SW480 (cell line): ENCODE measurements at places on chromosomes 1 and 21.

DNA sequence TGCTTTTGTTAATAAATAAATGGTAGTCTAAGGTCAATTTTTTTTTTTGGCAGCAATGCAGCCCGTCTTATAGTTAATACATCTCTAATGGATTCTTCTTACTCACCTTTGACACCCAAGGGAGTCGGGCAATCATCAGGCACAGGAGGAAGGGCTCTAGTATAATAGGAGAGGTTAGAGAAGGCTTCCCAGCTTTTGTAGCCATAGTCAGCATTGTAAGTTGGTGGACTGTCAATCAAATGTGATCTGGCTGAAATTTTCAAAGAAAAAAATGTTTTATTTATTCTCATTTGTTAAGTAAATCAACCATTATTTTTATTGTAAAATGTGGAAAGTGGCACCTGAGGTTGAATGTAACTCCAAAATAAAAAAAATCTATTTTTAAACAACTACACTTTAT, 2.1 kb downstream of the PTGS2 start:
- no peak for DNase-seq

- no peak for DNase-seq
Measured at GRCh38 chr1:63618011-63618410, 24.8 kb downstream of the PGM1 start.

GRCh38 chr1:114979278-114979891, 50.2 kb upstream of the TSHB start:
- peak; percentile 40 for DNase-seq

DNA sequence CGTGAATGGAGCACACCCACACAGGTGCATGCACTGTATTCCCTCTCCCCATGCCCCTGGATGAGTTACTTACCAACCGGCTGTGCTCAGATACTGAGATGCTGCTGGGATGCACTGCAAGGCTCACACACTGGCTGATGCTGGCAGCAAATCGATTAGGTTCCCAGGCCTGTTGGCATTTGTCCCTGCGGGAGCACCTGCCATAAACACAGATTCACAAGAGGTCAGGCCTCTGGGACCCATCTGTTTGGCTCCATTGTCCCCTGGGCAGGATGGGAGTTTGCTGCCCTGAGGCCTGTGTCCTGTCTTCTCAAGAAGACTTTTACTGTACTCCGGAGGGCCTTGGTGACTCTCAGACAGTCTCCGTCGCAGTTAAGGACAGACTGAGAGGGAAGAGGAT, 145.4 kb downstream of the PLXNA2 start:
- no peak for DNase-seq

GRCh38 chr1:151135433-151136385, 10.7 kb downstream of the SEMA6C start:
- DNase-seq: no peak

- no peak for DNase-seq
Measured at GRCh38 chr21:37907076-37907475, 9.2 kb downstream of the KCNJ6 start.

- peak; percentile 56 for DNase-seq
Measured at GRCh38 chr1:230824919-230825721, 43.2 kb downstream of the C1orf198 start.

GRCh38 chr1:15412843-15413242, 3.2 kb downstream of the EFHD2 start:
- no peak for DNase-seq

DNA sequence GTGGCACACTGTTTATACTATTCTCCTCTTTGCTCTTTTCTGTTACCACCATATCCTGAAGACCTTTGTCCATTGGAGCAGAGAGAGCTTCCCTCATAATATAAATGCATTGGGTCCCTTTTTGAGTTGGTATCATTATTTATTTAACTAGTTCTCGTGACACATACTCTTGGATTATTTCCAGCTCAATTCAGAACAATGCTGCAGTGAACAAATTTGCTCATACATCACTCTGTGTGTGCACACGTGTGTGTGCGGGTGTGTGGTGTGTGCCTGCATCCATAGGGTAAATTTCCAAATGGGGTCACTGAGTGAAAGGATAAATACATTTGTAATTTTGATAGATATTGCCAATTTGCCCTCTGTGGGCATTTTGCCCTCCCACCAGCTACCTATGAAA, 5.8 kb downstream of the PLA2G2A start:
- no peak for DNase-seq

- DNase-seq: no peak
Measured at GRCh38 chr1:212769459-212770167, 22.0 kb downstream of the NSL1 start.

DNA sequence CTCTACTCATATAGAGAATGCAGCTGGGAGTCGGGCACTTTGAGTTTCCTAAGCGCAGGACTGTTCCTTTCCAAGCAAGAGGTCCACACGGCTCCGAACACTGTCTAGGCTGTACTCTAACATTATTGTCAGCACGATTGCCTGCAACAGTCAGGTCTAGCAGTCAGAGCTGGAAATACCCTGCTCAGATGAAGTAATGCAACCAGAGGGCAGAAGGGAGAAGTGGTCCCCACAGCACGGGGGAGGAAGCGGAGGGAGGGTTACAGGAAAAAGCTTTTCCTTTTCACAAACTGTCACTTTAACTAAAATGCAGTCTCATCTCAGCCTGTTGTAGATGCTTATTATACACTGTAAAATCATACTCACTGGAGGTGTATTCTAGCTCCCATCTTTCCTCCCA, 98.9 kb upstream of the SLC44A3 start:
- no peak for DNase-seq

- DNase-seq: no peak
Measured at GRCh38 chr1:76463278-76463677, 388.7 kb downstream of the ST6GALNAC3 start.

DNA sequence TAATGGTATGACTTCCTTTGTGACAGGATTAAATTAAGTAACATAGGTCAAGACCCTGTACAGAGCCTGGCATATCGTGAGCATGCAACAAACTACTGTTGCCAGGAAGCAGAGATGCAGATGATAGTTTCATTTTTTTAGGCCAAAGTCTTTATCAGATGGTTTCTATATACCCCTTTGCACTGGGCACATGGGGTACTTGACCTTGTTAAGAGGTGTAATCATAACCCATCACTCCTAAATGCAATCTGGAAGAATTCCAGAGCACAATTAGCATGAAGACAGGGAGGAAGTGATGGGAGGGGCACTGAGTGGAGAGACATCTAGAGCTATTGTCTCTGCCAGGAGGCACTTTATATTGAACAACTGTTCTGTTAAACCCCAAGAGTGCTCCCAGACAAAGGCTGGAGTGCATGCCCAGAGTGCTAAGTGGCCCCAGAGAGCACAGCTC, 22.1 kb downstream of the ZBTB17 start:
- DNase-seq: no peak

- no peak for DNase-seq
Measured at GRCh38 chr1:185271921-185272320, 45.1 kb downstream of the IVNS1ABP start.

- DNase-seq: no peak
Measured at GRCh38 chr1:154465621-154466195, 36.3 kb upstream of the TDRD10 start.

DNA sequence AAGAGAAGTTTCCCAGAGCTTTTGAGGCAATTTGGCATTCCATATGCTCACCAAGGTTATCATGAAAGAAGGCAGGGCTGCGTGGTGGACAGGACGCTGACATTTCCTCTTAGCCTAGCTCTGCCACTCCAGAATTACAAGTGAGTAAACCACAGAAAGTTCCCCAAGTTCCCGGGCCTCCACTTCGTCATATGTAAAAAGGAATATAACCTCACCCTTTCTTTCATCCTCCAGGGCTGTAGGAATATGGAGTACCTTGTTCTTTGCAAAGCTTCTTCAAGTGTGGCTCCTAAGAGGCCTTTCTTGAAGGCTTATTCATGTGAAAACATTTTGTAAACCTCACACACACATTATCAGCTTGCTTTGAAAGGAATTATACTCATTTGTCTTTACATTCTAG, 210.2 kb downstream of the GREM2 start:
- DNase-seq: no peak

DNA sequence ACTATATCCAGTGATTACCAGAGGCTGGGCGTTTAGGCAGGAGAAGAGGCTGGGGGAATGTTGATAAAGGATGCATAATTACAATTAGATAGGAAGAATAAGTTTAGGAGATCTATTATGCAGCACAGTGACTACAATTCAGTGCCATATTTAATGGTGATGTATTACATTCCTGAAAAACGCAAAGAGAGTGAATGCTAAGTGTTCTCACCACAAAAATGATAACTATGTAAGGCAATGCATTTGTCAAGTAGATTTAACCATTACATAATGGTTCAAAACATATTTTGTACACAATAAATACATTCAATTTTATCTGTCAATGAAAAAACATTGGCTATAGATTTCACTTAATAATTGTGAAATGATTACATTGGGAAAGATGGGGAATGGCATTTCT, 548.9 kb downstream of the NUF2 start:
- no peak for DNase-seq

DNA sequence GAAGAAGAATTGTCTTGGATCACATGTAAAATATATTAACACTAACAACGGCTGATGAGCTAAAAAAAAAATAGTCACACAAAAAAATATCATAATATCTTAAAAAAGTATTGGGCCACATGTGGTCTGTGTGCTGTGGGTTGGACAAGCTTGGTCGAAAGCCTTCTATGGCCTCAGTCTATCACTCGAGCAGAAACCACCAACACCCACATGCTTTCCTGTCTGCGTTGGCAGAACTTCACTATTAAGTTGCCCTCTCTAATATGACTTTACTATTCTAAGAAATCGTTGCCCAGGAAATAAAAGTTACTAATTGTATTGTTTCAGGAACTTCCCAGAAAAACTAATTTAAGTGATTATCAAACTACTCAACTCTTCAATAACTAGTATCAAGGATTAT, 28.2 kb upstream of the ETS2 start:
- no peak for DNase-seq

DNA sequence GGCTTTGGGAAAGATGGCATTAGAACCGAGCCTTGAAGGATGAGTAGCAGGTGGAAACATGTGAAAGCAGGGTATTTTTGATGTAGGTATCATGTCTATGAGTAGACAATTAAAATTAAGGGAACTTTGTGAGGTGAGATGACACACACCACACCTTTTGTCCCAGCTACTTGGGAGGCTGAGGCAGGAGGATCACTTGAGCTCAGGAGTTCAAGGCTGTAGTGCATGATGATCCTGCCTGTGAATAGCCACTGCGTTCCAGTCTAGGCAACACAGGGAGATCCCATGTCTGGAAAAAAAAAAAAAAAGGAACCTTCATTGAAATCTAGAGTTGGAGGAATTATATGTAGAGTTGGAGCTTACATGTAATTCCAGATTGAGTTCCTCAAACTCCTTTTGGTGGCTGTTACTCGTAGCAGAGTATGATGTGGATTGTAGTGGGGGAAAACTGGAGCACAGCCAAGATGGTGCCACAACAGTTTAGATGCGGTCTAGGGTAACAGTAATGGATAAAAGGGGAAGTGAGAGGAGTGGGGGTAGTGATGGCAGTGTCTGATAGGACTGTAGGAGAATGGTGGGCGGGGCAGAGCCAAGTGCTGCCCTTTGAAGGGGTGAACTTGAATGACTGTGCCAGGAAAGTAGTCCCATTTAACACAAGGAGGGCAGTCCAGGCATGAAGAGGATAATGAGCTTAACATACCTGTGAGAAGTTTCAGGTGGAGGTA, 17.4 kb downstream of the AK4 start:
- DNase-seq: peak; percentile 59

DNA sequence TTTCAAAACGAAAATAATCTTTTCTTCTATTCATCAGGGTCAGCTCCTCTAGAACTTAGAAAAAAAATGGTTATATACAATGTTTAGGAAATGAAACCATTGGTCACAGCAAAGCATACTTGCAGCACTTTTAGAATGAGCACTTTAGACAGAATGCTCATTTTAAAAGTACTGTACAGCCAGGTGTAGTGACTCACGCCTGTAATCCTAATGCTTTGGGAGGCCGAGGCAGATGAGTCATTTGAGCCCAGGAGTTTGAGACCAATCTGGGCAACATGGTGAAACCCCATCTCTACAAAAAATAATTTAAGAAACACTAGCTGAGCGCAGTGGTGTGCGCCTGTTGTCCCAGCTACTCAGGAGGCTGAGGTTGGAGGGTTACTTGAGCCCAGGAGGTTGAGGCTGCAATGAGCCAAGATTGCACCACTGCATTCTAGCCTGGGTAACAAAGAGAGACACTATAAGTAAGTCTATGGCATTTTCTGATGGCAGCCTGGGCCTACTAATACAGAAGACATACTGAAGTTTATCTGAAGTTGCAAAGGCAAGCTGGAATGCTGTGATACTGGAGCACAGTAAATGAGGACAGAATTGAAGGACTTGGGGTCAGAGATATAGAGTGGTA, 48.9 kb upstream of the ZNF326 start:
- peak; percentile 23 for DNase-seq

DNA sequence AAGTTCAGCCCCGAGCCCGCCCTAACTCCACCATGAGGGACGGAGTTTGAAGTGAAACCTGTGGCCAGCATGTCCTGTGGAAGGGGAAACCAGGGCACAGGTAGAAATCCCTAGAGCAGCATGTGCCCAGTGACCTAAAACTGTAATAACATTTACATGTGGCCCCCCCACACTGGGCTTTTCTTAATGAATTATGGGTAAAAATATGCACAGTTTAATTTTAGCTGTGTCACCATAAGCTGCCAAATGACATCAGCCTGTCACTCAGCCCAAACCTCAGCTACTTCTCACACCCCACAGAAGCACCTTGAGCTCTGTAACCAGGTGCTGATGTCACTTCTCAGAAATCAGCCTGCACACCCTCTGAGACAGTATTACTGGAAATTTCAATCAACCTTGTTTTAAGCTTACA, 50.0 kb upstream of the SLC19A1 start:
- DNase-seq: no peak

DNA sequence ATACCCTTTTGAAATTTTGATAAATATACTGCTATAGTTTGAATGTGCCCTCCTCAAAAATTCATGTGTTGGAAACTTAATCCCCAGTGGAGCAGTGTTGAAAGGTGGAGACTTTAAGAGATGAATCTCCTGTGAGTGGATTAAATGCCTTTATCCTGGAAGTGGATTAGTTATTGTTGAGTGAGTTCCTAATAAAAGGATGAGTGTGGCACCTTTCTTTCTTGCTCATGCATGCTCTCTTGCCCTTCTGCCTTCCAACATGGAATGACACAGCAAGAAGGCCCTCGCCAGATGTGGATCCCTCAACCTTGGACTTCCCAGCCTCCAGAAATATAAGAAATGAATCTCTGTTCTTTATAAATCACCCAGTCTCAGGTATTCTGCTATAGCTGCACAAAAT, 51.8 kb downstream of the CD160 start:
- DNase-seq: no peak

- no peak for DNase-seq
Measured at GRCh38 chr1:189185097-189185496, 1292.6 kb downstream of the BRINP3 start.

GRCh38 chr1:116908820-116909511, 750 bp upstream of the PTGFRN start:
- no peak for DNase-seq
